Skeletal muscle cell (primary cell): ENCODE measurements at places on chromosomes 4 and X.

DNA sequence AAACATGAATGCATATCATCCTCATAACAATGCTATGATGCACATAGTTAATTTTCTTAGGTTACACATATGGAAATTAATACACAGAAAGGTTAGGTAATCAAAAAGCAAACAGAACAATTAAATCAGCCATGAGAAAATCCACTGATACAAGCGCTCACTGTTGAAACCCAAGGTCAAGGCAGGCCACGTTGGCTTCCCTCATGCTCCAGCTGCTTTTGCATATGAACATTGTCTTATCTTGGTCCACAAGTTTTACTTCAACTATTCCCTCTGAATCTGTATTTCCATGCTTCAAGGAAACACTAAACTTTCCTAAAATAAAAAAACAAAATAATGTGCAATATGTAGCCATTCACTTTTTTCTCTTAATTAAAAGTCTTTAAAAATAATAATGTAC is 34.5 kb upstream of the PLA2G12A start:
- no peak for DNase-seq

DNA sequence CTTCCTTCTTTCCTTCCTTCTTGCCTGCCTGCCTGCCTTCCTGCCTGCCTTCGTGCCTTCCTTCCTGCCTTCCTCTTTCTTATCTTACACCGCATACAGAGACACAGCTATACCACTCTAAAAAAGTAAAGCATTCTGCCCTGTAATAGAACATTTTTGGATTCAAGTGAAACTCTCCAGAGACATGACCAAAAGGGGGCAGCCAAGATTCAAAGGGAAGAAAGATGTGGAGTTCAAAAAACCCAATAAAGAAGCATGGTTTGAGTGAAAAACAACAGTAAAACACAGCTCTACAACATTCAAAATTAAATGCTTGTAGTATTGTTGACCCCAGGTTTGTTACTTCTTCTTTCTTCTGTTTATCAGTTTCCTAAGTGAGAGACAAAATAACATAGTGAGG is 914.9 kb upstream of the PCDH7 start:
- no peak for DNase-seq

- no peak for DNase-seq
Observed at GRCh38 chrX:150536455-150537116, 31.8 kb upstream of the MTM1 start.

DNA sequence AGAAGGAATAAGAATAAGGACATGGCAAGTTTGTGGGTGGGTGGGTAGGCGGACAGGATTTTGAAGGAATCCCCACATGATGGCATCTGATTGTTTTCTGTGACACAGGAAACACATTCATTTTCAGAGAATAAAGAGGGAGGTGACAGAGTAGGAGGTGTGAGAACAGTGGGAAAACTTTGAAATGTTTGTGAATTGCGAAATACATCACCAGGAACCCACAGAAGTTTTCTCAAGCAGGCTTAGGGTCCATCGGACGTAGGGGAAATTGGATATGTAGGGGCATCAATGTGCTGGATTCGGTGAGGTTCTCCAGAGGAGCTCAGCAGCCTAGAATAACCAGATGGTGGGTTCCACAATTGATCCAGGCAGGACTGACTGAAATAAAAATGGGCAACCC is 171.6 kb downstream of the GLRA2 start:
- no peak for DNase-seq

DNA sequence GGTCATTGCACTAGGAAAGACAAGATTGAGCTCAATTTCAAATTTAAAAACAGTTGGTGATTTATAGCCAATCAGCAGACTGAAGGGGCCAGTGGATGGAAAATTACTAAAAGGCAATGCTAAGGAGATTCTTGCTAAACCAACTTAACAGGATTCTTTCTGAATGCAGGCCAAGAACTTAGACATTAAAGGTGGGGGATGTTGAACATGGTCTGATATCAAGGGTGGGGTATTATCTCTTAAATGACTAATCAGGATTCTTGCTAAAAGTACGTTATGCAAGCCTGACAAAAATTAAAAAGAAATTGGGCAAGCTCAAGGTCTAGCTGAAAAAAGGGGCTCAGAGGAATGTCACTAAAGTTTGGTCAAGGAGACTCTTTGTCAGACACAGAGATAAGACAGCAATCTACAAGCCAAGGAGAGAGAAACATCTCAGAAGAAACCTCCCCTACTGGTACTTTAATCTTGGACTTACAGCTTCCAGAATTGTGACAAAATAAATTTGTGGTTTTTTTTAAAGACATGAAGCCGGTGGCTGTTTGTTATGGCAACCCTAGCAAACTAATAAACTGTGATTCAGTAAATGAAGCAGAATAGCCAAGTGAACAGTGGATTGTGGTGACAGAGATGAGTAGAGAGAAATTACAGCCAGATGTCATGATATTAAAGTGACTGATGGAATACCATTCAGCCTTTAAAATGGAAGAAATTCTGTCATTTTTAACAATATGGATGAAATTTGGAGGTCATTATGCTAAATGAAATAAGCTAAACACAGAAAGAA is 120.3 kb upstream of the KLHL4 start:
- no peak for DNase-seq

GRCh38 chrX:115912372-115912897 is 258.1 kb upstream of the AGTR2 start:
- no peak for DNase-seq

DNA sequence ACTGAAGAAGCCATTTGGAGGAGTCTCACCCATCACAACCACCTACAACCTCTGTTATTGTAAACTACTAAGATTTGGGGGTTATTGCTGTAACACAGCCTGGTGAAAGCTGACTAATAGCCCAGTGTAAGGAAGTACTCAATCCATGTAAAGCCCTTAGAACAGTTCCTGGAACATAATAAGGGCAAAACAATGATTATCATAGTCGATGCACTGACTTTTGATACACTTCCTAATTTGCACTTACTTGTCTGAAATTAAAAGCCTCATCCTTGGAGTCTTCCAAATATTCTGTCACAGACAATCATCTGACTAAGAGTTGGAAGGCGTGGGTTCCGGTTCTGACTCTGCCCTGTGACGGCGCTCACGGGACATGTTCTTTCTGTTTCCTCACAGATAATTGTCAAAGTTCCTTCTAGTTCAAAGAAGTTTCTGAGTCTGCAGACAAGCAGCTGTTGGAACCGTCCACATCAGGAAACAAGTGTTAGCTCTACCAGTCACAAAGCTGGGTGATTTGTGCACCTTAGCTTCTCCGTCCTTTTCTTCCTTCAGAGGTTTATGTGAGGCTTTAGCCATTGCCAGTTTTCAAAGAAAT is 33.4 kb upstream of the RASGEF1B start:
- no peak for DNase-seq

GRCh38 chrX:40267334-40268187 is 169.8 kb upstream of the BCOR start:
- DNase-seq: no peak

DNA sequence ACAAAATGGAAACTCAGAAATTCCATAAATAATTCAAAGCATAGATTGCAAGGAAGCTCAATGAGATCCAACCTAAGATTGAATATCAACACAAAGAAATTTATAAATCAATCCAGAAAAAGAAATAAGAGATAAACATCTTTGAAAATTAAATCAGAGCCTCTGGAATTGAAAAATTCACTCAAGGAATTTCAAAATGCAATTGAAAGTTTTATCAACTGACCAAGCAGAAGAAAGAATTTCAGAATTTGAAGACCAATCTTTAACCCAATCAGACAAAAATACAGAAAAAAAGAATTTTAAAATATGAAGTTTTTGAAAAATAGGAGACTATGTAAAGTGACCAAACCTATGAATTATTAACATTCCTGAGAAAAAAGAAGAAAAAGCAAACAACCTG is 134.1 kb downstream of the GASK1B start:
- DNase-seq: no peak

- no peak for DNase-seq
Observed at GRCh38 chr4:81221303-81222081, 6.5 kb upstream of the PRKG2 start.

GRCh38 chrX:123108513-123109427 is 75.3 kb upstream of the GRIA3 start:
- no peak for DNase-seq

- no peak for DNase-seq
Observed at GRCh38 chr4:126172126-126172525, 857.4 kb downstream of the FAT4 start.
